ENCODE measurements at places on chromosomes 5 and 9.

DNA sequence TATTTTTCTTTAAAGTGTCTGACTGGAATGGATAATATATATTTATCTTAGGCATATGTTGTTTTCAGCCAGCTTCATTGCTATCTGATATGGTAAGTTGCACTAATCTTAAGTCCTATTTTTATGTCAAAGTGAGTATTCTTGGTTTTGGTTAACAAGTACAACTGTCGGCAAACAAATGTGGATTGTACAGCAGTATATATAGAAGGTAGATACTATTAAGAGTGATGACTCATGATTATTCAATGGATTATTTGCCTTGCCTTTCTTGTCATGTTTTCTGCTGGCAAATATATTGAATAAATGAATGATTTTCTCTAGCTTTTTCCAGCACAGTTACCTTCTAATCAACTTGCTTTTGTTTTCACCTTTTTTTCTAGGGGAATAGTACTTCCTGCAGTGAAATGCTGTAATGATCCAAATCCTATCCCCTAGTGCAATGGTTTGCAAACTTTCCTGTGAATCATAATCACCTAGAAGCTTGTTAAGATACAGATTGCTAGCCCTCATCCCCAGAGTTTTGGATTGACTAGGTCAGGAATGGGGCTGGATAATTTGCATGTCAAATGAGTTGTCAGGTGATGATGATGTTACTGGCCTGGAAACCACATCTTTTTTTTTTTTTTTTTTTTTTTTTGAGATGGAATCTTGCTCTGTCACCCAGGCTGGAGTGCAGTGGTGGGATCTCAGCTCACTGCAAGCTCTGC lies 60.8 kb upstream of the ARRDC3 start:
- no peak for DNase-seq

GRCh38 chr9:95649801-95650213 lies 133.0 kb upstream of the PTCH1 start:
- DNase-seq, result no peak

GRCh38 chr5:151094852-151095245 lies 14.0 kb upstream of the TNIP1 start:
- no peak for DNase-seq

DNA sequence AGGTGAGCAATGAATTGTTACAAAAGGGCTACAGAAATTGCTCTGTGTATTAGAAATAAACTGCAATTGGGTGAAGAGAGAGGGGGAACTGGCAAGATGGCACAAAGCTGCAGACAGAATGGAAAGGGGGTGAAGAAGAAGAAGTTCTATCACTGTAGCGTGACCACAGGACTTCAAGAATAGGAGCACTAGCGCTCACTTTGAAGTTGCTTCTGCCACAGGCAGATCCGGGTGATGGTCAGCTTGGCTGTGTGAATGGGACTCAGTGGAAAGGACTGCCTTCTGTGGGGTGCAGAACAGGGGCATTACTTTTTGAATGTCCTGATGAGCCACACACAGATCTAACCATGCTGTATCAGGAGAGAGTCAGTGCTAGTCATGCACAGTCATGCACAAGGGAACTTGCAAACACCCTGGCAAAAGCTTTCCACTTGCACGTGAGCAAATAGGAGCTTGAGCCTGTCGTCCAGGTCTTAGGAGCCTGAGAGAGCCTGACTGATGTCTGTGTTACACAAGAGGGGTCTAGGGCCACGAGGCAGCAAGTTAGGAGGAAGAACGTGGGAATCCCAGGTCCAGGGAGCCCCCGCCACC lies 16.3 kb downstream of the IL5 start:
- no peak for DNase-seq
